ENCODE measurements at places on chromosomes 16 and 17.

DNA sequence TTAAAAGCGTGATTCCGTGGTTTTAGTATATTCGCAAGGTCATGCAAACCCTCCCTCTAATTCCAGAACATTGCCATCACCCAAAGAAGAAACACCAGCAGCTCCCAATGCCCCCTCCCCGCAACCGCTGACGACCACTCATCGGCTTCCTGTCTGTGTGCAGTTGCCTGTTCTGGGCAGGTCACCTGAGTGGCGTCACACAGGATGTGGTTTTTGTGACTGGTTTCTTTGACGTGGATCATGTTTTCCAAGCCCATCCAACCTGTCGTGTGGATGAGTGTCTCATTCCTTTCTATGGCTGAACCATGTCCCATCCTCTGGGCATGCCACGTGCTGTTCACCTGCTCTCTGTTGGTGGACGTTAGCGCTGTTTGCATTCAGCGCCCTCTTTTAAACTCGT lies 8.2 kb upstream of the ATP2C2 start:
- DNase-seq: no peak

DNA sequence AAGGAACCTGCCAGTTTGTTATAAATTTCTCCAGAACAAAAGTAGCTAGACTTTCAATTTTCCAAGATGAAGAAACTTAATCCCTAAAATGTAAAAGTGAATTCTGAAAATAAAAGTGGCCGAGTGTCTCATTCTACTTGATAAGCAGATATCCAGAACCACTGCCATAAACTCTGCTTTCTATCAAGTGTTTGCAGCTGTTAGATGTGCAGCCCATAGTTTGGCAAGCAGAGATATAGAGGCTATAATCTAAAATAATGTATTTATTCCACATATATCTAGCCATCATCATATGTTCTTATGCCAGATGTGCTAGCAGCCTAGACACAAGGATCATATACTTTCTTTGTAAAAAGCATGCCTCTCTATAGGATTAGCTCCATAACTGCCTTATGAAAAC lies 14.7 kb upstream of the FBXL20 start:
- no peak for DNase-seq

DNA sequence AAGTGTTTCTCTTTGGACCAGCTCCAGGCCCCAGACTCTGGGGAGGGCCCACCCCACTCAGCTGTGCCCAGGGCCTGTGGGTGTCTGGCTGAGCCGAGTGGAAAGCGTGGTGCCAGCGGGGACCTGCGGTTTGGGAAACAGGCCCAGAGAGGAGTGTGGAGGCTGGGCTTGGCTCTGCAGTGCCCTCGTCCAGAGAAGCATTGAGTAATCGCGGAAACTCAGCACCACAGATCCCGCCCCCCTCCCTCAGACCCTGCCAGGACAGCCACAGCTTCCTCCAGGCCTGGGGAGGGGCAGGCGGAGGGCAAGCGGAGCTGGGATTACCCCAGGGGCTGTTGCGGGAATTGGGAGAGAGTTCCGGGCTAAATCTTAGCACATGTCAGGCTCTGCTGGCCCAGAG lies 14.6 kb upstream of the PITPNA start:
- peak; percentile 96 for DNase-seq

DNA sequence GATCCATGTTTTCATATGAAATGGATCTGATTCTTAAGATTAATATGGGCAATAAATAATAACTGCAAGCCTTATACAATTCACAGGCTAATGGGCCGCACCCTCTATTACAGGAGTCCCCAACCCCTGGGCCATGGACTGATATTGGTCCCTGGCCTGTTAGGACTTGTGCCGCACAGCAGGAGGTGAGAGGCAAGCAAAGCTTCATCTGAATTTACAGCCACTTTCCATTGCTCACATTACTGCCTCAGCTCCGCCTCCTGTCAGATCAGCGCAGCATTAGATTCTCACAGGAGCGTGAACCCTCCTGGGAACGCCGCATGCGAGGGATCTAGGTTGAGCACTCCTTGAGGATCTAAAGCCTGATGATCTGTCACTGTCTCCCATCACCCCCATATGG lies 26.8 kb downstream of the METTL16 start:
- DNase-seq: no peak

DNA sequence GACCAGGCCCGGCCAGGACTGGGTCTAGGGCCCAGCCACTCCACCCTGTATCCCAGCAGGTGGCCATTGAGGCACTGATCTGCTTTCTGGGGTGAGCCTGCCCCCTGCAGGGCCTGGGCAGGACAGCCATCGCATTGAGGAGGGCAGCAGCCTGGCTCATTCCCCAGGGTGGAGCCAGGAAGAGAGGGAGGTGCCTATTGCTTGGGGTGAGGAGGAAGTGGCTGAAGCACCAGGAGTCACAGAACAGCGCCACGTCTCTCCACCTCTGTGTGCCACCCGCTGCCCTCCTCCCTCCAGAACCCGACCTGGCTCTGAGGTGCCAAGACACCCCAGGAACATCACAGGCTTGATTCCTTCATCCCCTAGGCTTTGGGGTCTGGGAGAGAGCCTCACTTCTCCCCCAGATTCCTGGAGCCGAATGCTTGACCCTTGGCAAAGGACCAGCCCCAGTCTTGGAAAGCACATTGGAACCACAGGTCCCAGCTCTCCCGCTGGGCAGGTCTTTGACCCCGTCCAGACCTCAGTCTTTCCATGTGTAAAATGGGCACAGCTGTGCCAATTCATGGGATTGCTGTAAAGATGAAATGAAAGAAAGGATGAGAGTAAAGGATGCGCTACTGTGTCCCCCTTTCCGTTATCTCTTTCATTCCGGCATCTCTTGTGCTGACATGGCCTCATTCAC lies 7.2 kb upstream of the KRT36 start:
- peak; percentile 81 for DNase-seq

DNA sequence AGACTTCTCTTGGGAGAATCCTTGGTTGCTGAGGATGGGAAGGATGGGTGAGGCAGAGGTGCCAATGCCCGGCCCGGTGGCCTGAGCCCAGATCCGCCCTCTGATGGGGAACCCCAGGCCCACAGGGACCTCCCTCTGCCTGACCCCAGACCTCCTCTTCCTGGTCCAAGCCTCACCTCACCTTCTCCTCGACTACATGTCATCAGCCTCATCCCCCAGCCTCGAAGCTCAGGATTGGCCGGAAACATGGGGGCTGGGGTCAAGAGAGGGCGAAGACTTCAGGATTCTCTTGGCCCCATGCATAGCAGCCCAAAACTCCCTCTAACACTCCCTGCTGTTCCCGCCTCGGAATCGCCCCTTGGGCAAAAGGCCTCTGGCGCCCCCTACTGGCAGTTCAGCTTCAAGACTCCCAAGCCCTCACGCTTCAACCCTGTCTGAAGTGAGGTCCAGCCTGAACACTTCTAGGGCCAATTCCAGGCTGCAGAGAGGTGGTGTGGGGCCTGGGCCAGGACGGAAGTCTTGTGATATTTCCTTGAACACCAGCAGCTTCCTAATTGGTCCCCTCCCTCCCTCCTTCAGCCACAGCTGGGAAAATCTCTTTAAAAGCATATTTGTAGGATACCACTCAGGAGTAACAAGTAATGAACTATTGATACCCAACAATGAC lies 47.2 kb downstream of the ARHGAP27 start:
- peak; percentile 72 for DNase-seq

- DNase-seq: no peak
Measured at GRCh38 chr17:32731556-32732295, 145.2 kb downstream of the MYO1D start.

DNA sequence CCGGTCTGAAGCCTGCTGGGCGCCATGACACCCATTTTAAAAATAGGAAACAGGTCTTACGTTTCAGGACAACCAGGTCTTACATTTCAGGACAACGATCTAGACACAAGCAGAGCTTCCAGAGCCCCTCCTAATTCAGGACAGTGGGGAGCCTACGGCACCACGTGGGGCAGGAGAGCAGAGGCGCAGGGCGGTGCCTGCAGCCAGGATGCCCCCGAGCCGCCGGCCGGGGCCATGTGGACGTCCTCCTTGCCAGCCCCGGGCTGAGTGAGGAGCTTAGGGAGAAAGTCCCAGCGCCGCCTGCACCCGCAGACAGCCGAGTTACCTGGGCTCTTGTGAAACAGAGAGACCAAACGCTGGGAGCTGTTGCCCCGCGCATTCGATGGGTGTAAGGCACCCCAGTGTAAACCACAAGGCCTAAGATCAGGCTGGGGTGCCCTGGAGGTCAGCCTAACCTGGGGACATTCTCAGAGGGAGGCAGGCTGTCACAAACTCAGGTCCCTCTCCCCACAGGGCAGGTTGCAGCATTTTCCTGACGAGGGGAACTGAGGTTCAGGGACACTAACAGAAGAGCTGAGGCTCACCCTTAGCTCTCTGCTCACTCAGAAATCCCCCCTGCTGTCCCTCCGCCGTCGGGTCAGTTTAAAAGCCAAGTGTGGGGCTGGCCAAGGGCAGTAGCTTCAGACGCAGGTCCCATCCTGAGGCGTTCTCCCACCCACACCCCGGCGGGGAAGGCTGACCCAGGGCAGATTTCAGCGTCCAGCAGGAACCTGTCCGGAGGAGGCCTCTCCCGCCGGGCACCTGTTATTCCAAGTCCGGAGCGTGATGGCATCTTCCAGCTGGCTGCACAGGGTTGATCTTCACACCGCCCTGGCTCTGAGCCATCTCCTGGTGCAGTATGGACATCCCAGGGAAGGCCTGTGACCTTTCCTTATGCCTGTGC lies 1.8 kb upstream of the NOTUM start:
- DNase-seq: no peak

DNA sequence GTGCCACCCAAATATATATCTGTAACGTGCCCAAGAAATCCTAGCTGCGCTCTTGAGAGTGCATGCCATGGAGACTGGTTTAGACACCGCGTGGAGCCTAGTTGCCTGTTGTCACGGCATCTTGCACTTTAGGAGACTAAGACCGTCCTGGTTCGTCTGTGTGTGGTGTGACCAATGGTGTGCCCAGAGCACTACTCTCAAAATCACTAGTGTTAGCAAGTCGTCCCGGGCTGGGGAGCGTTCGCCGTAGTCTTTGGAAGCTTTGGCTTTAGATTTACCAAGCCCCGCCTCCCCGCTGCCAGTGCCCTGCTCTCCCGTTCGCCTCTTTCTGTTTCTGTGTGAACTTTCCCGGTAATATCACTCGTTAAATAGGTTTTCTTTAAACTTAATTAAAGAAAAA lies 27.0 kb downstream of the CLUH start:
- DNase-seq: no peak

DNA sequence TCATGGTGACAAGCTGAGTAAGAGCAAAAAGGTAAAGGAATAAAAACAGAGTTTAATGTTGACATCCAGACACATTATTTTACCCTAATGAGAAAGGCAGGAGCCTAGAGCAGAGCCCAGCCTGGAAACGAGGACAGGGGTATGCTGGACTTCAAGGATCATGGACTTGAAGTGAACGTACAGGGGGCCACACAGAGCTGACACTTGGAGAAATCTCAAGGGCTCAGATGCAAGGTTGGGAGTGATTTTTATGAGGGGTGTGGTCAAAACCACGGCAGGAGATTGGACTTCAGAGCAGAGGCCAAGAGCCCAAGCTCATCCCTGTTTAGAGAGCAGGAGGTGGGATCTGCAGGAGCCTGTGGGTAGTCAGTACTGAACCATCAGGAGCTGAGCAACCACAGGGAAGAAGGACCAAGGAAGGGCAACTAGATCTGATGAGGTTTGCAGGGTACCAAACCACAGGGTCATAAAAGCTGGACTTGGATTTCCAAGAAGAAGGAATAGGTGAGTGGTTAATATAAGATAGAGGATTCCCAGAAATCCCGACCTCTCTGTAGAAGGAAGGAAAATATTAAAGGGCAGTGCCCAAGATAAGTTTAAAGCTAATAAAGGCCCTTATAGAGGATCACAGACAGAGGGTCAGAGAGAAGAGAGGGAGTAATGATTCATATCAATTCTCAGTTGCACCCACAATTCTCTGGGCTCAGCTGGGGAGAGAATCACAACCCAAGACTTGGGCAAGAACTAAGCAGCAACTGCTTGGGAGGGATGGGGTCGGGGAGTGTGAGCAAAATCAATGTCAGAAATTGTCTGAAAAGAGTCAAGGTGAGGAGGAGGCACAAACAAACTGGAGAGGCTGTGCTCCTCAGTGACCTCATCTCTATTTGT lies 331.7 kb downstream of the SOX9 start:
- DNase-seq: no peak

GRCh38 chr17:55648086-55648485 lies 74.6 kb downstream of the TMEM100 start:
- no peak for DNase-seq

- no peak for DNase-seq
Measured at GRCh38 chr17:71301063-71301462, 819.8 kb upstream of the SOX9 start.

- DNase-seq: no peak
Measured at GRCh38 chr17:74603037-74603635, 11.1 kb upstream of the CD300LD start.

DNA sequence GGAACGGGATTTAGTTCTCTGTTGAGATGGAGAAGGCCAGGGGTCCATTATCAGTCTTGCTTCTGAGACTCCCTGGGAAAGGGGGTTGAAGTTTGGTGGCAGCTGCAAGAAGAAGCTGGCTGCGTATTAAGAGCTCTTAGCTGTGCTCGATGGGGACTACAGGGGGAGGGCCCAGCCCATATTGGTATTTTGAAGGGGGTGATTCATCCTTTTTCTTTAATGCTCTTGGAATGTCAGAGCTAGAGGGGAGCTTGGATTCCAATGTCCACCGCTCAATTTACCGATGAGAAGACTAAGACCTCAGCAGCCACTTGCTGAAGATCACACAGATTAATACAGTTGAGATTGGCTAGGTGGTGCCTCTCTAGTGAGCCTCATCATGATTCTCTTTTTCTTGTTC lies 5.0 kb downstream of the NOG start:
- peak; percentile 45 for DNase-seq

DNA sequence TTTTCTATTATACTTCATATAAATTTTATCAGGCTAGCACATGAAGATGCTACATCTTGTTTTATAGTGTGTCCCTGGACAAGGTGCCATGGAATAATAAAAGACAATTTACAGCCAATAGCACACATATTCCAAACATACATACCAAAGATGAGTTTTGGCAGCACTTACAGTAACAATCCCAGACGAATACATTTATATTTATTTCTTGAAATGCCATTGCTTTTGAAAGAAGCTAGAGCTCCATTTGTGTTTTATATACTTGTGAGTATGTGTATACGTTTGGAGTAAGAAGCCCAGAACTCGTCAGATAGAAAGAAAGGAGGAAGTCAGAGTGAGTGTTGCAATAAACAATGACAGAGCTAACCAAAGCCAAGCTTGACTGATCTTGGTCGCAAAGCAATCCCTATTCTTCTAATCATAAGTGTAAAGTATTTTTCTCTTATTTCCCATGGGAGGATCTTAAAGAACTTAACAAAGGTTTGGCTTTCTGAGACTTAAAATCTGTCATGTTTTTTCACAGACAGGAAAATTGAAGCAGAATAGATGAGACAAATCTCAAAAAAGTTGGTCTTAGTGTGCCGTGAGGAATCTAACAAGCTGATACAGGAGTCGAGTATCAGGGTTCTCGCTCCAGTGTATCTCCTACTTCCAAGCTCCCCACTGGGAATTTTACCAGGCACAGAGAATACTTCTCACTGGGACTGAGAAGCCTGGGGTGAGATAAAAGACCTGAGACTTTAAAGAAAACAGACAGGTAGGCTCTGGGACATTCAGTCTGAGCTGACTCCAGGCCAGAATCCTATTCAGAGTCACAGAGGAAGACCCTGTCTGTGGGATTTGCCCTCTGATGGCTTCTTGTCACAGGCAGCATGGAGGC lies 175.4 kb downstream of the AATF start:
- peak; percentile 33 for DNase-seq

Measured in mesenchymal stem cell (in vitro differentiated cells and primary cell).